Omental fat pad (tissue), 4 donors: ENCODE measurements at places on chromosomes 13 and 19.

DNA sequence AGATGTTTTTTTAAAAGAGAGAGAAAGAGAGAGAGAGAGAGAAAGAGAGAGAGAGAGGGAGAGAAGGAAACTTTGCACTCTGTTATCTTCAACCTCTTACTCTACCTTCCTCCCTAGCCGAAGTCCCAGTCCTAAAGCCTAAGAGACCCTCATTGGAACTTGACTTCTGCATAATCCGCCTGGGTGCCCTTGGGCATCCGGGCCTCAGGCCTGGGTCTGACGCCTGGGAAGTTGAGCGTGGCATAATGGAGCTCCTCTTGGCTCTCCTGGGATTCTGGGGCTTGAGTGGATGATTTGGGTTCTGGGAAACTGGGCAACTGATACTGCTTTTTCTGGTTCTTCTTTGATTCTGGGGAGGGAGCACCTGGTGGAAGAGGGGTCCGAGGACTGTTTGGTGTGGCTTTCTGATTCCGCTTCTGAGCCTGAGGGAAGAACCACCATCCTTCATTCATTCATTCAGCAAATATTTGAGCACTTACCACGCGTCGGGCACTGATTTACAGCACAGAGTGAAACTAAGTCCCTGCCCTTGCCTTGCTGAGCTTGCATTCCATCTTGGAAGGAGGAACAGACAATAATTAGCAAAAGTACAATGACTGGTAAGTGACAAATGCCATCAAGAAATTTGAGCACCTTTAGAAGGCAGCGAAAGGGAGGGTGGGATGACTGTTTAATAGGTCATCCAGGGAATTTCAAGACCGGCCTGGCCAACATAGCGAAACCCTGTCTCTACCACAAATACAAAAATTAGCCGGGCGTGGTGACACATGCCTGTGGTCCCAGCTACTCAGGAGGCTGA, 6.3 kb downstream of the SIGLEC10 start:
- DNase-seq: no peak

DNA sequence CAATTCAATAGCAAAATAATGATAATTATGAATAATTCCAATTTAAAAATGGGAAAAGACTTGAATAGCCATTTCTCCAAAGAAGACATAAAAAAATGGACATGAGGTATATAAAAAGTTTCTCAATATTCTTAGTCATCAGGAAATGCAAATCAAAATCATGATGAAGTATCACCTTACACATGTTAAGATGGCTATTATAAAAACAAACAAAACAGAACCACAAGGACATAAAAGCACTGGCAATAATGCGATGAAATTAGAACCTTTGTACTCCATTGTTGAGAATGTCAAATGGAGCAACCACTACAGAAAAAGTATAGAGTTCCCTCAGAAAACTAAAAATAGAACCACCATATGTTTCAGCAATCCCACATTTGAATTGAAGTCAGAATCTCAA, 1186.1 kb downstream of the SLITRK5 start:
- DNase-seq: no peak

- peak; percentile 44 for DNase-seq
Measured at GRCh38 chr19:8609279-8610040, 1.1 kb downstream of the ADAMTS10 start.

DNA sequence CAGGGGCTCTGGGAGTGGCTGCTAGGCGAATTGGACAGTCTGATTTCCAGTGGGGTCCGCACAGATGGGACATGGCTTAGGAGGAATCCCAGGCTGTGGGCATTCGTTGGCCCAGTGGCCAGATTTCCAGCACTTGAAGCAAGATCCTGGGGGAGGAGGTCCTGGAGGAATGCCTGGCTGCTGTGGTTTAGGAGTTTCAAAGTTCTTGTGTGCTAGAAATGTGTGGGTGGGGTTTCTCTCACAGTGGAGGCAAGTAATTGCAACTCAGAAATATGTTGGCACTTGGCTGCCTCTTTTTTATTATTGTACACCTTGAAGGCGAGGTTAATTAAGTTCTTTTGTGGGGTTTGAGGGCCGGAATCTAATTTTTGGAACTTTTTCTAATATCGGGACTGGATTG, 17.1 kb downstream of the IGFL3 start:
- DNase-seq: no peak

DNA sequence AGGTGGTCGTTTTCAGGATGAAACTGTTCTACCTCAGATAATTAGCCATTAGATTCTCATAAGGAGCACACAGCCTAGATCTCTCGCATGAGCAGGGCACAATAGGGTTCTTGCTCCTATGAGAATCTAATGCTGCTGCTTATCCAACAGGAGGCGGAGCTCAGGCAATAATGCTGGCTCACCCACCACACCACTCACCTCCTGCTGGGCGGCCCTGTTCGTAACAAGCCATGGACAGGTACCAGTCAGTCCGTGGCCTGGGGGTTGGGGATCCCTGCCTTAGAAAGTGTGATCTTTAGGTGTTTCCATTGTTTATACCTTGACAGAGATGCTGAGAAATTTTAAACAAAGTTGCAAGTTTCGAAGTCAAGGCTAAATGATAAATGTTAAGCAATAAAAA, 344.6 kb upstream of the HTR2A start:
- DNase-seq: no peak

DNA sequence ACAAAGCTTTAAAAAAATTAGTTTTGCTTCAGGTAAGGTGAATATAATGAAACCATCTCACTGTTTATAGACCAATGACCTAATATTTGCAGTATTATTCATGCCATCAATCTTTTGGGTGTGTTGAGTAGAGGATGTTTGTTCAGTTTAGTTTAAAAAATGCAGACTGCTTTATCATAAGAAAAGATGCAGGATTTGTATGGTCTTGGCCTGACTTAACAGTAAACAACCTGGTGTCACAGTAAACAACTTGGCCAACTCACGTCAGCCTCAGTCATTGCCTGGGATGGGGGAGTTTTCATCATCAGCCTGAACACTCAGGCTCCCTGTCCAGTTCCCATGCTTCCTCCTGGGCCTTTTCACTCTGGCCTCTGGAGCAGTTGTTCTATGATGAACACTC, 55.1 kb downstream of the LMO7 start:
- no peak for DNase-seq

- DNase-seq: no peak
Measured at GRCh38 chr13:43166644-43167457, 143.5 kb downstream of the DNAJC15 start.

GRCh38 chr19:45881909-45882528, 3.9 kb downstream of the IRF2BP1 start:
- no peak for DNase-seq

GRCh38 chr19:31378404-31378803, 29.2 kb upstream of the TSHZ3 start:
- DNase-seq: no peak

DNA sequence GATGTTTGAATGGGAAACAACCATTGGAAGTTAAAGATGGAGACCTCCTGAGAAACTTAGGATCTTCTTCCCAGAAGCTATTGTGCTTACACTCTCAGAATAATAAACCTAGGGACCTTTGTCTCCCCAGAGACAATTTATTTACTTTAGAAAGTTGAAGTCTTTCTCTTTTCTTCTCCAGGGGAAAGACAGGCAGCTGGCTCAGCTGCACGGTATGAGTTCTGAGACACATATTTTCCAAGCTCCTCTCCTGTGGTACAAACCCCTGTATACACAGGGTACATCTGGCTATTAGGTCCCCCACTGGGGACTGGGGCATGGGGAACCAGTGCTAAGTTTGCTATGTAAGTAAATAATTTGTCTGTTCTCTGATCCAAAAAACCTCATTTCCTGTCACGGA, 67.5 kb upstream of the POSTN start:
- DNase-seq: no peak

DNA sequence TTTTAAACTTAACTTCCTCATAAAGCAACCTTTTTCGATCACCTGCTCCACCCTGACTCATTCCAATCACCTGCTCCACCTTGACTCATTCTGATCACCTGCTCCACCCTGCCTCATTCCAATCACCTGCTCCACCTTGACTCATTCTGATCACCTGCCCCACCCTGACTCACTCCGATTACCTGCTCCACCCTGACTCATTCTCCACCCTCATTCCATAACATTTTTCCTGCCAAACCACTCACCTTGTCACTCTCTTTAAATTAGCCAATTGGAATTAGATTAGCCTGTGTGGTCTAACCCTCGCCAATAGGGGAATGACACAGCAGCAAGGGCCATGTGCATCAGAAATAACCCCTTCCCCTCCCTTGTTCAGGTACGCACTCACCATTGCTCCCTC, 31.9 kb upstream of the ZNF83 start:
- DNase-seq: no peak

- no peak for DNase-seq
Measured at GRCh38 chr13:98172590-98173422, 4.3 kb downstream of the RNF113B start.

DNA sequence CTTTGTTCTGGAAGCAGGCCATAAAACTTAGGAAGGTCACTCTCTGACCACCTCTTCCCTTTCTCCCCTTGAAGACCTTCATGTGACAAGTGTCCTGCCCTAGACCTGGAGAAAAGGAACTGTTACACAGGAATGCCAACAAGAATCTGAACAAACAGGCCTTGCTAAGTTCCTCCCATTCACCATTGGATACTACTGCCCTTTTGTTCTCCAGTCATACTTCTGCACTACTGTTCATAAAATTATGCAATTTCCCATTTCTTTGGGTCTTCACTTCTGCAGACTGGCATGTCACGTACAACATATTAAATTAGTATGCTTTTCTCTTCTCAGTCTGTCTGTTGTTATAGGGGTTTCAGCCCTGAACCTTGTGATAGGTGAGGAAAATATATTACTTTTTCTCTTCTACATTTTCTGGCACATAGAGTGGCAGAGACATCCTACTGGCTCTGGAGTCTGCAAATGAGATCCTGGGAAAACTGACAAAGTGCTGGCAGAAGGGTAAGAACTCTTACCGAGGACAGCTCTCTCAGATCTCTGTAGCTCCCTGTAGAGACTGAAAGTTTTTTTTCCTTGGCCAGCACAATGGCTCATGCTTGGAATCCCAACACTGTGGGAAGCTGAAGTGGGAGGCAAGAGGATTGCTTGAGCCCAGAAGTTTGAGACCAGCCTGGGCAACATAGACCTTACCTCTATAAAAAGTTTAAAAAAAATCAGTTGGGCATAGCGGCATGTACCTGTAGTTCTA, 87.6 kb upstream of the SPRY2 start:
- DNase-seq: no peak

DNA sequence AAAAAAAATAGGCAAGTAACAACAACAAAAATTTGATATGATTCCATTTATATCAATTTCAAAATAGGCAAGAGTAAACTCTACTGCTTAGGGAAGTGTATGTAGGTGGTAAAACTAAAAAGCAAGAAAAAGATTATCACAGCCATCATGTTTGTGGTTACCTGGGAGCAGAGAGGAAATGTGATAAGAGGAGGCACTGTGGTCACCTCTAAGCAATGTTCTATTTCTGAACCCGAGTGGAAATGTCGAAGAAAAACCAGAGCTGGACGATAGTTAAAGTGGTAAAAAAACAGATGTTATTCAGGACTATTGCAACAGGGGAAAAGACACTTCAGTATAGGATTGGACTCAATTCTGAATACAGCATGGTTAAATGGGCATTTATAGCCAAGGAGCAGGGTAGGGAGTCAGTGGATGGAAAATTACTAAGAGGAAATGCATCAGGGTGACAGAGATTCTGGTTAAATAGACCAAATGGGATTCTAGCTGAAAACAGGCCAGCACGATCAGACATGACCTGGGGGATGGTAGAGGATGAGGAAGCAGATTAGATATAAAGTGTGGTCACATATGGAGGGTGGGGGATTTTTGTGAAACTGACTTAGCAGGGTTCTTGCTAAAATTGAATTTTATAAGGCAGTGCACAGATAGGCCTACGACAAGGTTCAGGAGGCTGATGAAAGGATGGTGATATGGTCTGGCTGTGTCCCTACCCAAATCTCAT, 6.0 kb upstream of the TEX30 start:
- DNase-seq: no peak

DNA sequence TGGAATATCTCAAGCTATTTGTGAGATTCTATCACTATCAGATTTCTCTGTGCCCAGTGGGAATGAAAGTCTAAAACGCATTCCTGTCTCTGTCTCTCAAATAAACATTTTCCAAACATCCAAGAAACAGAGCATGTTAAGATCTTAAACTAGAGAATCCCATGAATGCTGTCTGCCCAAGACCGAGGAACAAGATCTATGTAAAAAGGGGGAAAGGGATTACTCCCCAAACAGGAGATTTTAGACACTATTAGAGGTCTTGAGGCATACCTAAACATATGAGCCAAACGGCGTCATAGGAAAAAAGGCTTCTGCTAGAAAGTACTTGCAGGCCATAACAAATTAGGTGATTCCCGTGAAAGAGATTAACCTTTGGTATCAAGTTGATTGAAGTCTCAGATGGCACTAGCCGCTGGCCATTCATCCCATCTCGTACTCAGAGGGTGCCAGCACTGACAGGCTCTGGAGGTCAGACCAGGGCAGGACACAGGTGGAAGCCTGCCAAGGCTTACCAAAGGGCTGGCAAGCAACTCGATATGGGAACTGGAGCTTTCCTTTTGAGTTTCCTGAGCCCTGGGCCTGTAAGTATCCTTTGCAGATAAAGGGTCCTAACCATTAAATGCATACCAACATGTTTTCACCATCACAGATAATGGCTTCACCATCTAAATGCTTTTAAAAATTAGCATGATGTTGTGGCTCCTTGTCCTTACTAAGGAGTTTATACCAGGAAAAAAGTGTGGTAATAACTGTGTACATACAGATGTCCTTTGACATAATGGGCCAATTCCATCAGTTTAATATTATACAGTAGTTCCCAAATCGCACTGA, 225.2 kb downstream of the FOXO1 start:
- DNase-seq: no peak

GRCh38 chr13:66224663-66225062, 1005.5 kb downstream of the PCDH9 start:
- DNase-seq: no peak

DNA sequence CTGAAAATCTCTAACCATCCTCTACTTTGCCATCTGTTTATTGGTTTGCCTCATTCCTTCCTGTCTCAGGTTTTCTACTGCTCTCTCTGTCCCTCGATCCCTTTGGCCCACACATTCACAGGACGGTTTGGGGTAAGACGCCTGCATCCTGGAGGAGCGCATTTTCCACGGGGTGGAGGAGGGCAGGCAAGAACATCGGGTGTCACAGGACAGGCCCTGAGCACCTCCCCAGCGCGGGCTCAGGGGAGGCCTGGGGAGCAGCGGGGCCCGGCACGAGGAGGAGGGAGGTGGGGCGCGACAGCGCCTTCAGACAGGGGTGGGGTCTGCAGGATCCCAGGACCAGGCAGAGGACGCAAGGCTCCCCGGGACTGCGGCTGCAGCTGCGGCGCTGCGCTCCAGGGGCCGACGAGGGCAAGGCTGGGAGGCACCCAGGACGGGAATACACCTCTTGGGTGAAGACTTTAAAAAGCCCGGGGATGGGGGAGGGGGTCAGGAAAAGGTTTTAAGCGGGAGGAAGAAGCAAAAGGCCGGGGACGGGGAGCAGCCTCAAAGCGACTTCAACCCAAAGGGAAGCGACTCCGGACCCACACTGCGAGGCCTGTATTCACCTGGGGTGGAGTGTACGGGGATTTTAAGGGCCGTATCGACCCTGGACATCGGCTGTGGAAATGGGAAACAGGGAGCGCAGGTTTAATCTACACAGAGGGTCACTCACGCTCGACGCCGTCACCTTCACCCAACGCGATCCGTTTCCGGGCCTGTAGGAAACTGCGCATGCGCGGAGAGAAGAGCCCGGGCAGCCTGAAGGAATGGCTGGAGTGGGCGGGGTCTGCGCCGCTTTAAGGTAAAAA, at the start of gene ZNF415:
TSS of gene ZNF415 (minus strand) at position 770 of the 851 bp plus-strand sequence. CDS start 10,234 bp downstream, outside the sequence.
- peak; percentile 62 for DNase-seq
